ENCODE measurements at places on chromosomes 3 and 15. TPM values are rescaled to one million over a fixed set of nuclear protein-coding genes. Genes with fewer than 3 reads are reported as not detected.

Gene GRK7
- total RNA-seq, result not detected

Gene CELSR3
- 0.71 TPM for total RNA-seq

GRCh38 chr3:181921220-181921619 lies 209.5 kb downstream of the SOX2 start:
- no peak overlapping the region for H3K4me3 ChIP-seq
- no peak overlapping the region for H3K27ac ChIP-seq
- no peaks in the 10 kb centered on the region for H3K27me3 ChIP-seq

- no peaks in the 10 kb centered on the region for H3K36me3 ChIP-seq
- H3K4me1 ChIP-seq, result no peaks in the 10 kb centered on the region
- no peaks in the 10 kb centered on the region for H3K27me3 ChIP-seq
- no peak for DNase-seq
Measured at GRCh38 chr15:57358571-57358970, 17.7 kb upstream of the CGNL1 start.

Gene CELF6
- not detected for total RNA-seq

Gene CHP1
- 84.4 TPM for total RNA-seq

- peaks cover 31% of the 10 kb centered on the region for H3K4me1 ChIP-seq
- no peak for DNase-seq
- no peaks in the 10 kb centered on the region for H3K36me3 ChIP-seq
- no peak overlapping the region for H3K27ac ChIP-seq
- no peaks in the 10 kb centered on the region for H3K27me3 ChIP-seq
- no peak overlapping the region for H3K4me3 ChIP-seq
Measured at GRCh38 chr3:56915966-56916586, 114.3 kb upstream of the ARHGEF3 start.

Gene MNS1
- 2.6 TPM for total RNA-seq

GRCh38 chr3:28036599-28037575 lies 204.5 kb upstream of the CMC1 start:
- no peak for DNase-seq
- no peak overlapping the region for H3K4me3 ChIP-seq
- no peaks in the 10 kb centered on the region for H3K36me3 ChIP-seq
- H3K4me1 ChIP-seq, result no peaks in the 10 kb centered on the region
- no peak overlapping the region for H3K27ac ChIP-seq

Gene TUSC7
- total RNA-seq, result not detected

GRCh38 chr3:102514241-102514640 lies 79.4 kb downstream of the ZPLD1 start:
- peaks cover under 1% of the 10 kb centered on the region for H3K27me3 ChIP-seq
- H3K4me3 ChIP-seq, result no peak overlapping the region
- DNase-seq, result no peak
- no peaks in the 10 kb centered on the region for H3K36me3 ChIP-seq
- no peak overlapping the region for H3K27ac ChIP-seq

- peaks cover 36% of the 10 kb centered on the region for H3K4me1 ChIP-seq
- peak overlapping the region; percentile 96 for H3K27ac ChIP-seq
- H3K27me3 ChIP-seq, result no peaks in the 10 kb centered on the region
- no peaks in the 10 kb centered on the region for H3K36me3 ChIP-seq
- no peak overlapping the region for H3K4me3 ChIP-seq
Measured at GRCh38 chr15:63135281-63135680, 13.6 kb downstream of the LACTB start.

GRCh38 chr15:60548101-60548500 lies 69.2 kb upstream of the ICE2 start:
- H3K27me3 ChIP-seq, result no peaks in the 10 kb centered on the region
- H3K36me3 ChIP-seq, result no peaks in the 10 kb centered on the region
- H3K27ac ChIP-seq, result no peak overlapping the region
- H3K4me1 ChIP-seq, result no peaks in the 10 kb centered on the region

DNA sequence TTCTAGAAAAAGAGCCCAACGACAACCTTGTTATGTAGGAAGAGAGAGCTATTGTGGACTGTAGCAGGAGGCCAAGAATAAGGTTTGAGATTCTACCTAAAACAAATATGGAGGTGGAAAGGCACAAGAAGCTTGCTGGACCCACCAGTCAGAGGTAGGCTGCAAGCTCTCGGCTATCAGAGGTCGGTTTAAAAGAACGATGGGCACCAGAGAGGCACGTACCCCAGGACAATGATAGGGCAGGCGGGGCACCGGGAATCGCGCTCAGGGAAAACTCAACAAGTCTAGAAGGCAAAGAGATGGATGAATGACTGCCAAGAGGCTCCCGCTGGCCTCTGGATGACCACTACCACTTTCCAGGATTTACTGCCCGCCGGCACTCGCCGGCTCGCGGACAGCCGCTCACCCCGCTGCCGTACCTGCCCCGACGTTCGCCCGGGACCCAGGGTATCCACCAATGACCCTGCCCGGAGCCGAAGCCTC lies 1.1 kb downstream of the HDGFL3 start:
- peaks cover 39% of the 10 kb centered on the region for H3K4me1 ChIP-seq
- DNase-seq, result no peak

- H3K36me3 ChIP-seq, result no peaks in the 10 kb centered on the region
- H3K4me1 ChIP-seq, result no peaks in the 10 kb centered on the region
- no peaks in the 10 kb centered on the region for H3K27me3 ChIP-seq
Measured at GRCh38 chr3:174710612-174711011, 148.5 kb upstream of the NAALADL2 start.

DNA sequence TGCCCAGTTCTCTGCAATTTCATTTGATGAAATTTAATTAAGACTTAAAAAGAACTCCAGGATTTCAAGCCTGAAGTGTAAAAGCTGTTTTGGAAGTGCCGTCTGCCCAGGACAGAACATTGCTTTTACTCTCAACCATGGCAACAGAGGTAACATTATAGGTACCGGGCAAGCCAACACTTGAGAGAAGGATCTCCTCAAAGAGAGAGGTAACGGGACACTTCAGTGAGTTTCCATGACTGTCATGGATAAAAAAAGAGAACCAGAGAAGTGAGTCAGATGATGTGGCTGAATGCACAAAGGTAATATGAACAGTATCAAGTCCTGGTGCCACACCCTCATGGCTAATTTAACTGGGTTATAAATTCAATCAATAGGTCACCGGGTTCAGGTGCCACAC lies 130.2 kb upstream of the LMOD3 start:
- H3K36me3 ChIP-seq, result no peaks in the 10 kb centered on the region
- no peaks in the 10 kb centered on the region for H3K4me1 ChIP-seq
- H3K27ac ChIP-seq, result no peak overlapping the region

- H3K4me1 ChIP-seq, result peaks cover 39% of the 10 kb centered on the region
- no peak for DNase-seq
- no peaks in the 10 kb centered on the region for H3K36me3 ChIP-seq
- H3K4me3 ChIP-seq, result no peak overlapping the region
Measured at GRCh38 chr15:38076786-38077185, 142.3 kb downstream of the TMCO5A start.

- peak; percentile 62 for DNase-seq
- H3K4me3 ChIP-seq, result no peak overlapping the region
- H3K4me1 ChIP-seq, result peaks cover 10% of the 10 kb centered on the region
Measured at GRCh38 chr15:80977627-80978036, 12.0 kb downstream of the MESD start.

DNA sequence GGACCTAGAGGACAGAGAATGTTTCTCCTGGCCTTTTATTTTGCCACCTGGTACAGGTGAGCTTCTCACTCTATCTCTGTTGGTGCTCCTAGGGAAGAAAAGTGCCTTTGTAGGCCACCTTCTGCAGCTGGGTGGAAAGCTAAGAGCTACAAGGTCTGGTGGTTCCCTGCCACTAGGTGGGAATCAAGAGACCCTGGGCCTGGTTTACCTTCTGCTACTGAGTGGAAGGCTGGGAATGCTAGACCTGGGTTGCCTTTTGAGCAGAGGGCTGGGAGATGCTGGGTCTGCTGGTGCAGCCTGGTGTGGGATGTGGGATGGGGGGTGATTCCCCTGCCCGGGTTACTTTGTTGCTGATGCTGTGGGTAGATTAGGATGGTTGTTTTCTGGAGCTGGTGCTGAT lies 72.6 kb downstream of the EBLN2 start:
- H3K36me3 ChIP-seq, result no peaks in the 10 kb centered on the region
- H3K4me3 ChIP-seq, result no peak overlapping the region
- no peaks in the 10 kb centered on the region for H3K27me3 ChIP-seq
- no peak overlapping the region for H3K27ac ChIP-seq

- peak; percentile 89 for DNase-seq
- peaks cover 15% of the 10 kb centered on the region for H3K4me1 ChIP-seq
- H3K4me3 ChIP-seq, result no peak overlapping the region
- no peaks in the 10 kb centered on the region for H3K27me3 ChIP-seq
- H3K36me3 ChIP-seq, result no peaks in the 10 kb centered on the region
Measured at GRCh38 chr3:126267169-126267975, 87.0 kb upstream of the ALDH1L1 start.

GRCh38 chr3:9945358-9945757 lies 6.8 kb downstream of the PRRT3 start:
- H3K4me1 ChIP-seq, result peaks cover 3% of the 10 kb centered on the region
- no peaks in the 10 kb centered on the region for H3K27me3 ChIP-seq
- H3K4me3 ChIP-seq, result no peak overlapping the region
- H3K36me3 ChIP-seq, result no peaks in the 10 kb centered on the region
- no peak for DNase-seq

DNA sequence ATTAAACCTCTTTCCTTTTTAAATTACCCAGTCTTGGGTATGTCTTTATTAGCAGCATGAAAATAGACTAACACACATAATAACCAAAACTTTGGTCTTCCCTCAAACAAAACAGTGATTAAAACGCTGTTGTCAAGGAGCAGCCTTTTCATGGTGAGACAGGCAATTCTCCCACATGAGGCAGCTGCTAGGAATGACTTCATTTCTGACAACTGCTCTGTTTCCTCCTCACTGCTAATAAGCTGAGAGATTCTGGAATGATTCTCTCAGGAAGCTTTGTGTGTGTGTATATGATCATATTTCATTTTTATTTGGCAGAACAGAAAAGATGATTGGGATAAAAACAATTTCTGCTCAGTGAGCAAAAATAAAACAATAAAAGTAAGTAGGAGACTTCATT lies 580.6 kb upstream of the ADAMTS9 start:
- DNase-seq, result no peak
- no peak overlapping the region for H3K4me3 ChIP-seq
- H3K4me1 ChIP-seq, result no peaks in the 10 kb centered on the region
- H3K27ac ChIP-seq, result no peak overlapping the region
- no peaks in the 10 kb centered on the region for H3K36me3 ChIP-seq

DNA sequence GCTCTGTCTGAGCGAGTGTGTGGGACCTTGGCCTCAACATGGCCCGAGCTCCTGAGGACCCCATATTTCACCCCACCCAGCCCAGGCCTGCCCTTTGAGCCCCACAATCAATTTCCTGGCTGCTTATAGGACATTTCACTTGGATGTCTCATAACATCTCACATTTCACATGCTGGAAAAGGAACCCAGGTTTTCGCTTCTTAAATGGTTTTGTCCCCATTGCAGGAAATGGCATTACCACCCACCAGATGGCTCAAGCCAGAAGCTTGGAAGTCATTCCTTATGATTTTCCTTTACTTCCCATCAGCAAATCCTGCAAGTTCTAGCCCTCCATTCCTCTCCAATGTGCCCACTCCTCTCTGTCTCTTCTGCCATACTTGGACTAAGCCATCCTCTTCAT lies 14.9 kb downstream of the ITGA11 start:
- peaks cover 1% of the 10 kb centered on the region for H3K27me3 ChIP-seq
- H3K4me1 ChIP-seq, result no peaks in the 10 kb centered on the region
- H3K36me3 ChIP-seq, result no peaks in the 10 kb centered on the region
- no peak for DNase-seq

- H3K4me1 ChIP-seq, result no peaks in the 10 kb centered on the region
- no peak overlapping the region for H3K27ac ChIP-seq
- H3K36me3 ChIP-seq, result peaks cover 4% of the 10 kb centered on the region
- no peaks in the 10 kb centered on the region for H3K27me3 ChIP-seq
- no peak for DNase-seq
Measured at GRCh38 chr3:169996063-169996462, 29.5 kb downstream of the SEC62 start.

DNA sequence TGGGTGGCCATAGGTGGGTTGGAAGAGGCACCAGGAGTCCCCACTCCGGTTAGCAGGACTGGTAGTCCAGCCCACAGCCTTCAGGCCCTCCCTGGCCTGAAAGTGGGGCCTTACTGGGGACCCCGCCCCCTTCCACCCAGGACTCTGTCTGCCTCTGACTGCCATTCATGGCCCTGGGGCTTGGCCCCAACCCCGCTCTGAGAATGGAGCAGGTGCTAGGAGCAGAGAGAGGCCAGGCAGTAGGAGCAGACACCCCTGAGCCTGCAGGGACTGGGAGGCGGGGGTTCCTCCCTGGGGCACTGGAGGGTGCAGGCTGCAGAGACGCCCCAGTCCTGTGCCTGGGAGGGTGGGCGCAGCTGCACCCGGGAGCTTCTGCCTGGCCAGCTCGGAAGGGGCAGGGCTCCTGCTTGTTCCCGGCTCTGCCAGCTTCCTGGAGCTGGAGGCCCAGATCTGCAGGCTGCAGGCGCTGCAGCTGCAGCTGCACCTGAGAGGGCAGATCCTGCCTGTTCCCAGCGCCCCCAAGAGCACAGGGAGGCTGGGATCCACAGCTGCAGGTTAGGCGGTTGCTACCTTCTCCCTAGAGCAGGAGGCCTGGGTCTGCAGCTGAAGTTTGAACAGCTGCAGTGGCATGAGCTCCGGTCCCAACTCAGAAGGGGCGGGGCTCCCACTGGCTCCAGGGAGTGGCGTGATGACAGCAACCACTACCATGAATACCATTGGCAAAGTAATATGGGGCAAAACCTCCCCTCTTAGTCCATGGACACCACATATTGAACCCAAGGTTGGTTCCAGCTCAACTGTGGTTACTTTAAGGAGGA lies 194.7 kb downstream of the SQOR start:
- H3K36me3 ChIP-seq, result no peaks in the 10 kb centered on the region
- H3K27me3 ChIP-seq, result no peaks in the 10 kb centered on the region
- H3K4me1 ChIP-seq, result no peaks in the 10 kb centered on the region

Gene TMC3
- total RNA-seq, result not detected

DNA sequence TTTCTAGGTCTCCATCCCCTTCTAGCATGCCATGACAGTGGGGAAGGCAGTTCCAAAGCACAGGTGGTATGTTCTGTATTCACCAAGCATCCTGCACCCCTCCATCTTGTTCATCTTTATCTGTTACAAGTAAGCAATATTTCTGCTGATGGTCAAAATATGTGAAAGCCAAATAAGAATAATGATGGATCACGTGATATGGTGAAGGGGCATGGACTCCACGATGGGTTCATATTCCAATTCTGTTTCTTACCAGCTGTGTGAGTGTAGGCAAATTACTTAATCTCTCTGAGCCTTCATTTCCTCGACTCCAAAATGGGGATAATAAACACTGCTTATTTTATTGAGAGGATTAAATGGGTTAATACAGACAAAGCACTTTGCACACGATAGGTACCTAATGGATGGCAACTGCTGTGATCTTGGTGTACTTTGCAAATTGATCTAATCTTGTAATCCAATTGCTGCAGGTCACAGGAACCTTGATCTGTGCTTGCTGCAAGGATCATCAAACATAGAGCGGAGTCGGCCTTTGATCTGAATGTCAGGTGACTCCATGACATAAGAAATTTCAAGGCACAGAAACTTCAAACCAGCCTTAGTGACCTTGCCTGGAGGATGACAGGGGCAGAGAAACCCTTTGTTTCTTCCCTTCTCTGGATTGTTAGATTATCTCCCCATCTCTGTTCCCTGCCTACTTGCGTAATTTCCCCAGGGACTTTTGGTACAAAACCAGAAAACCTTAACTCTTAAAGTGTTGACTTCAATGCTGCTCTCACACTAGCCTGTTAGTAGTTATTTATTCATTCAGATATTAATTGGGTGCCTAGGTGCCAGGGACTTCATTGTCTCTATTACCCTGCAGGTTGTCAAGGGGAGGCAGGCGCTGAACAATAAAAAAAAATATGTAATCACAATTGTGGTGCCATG lies 25.8 kb downstream of the SIAH2 start:
- peaks cover 7% of the 10 kb centered on the region for H3K36me3 ChIP-seq
- no peaks in the 10 kb centered on the region for H3K4me1 ChIP-seq
- H3K27me3 ChIP-seq, result no peaks in the 10 kb centered on the region
- no peak for DNase-seq
- H3K27ac ChIP-seq, result no peak overlapping the region
